AG04449 (cell line): ENCODE measurements at places on chromosomes 13 and 19.

DNA sequence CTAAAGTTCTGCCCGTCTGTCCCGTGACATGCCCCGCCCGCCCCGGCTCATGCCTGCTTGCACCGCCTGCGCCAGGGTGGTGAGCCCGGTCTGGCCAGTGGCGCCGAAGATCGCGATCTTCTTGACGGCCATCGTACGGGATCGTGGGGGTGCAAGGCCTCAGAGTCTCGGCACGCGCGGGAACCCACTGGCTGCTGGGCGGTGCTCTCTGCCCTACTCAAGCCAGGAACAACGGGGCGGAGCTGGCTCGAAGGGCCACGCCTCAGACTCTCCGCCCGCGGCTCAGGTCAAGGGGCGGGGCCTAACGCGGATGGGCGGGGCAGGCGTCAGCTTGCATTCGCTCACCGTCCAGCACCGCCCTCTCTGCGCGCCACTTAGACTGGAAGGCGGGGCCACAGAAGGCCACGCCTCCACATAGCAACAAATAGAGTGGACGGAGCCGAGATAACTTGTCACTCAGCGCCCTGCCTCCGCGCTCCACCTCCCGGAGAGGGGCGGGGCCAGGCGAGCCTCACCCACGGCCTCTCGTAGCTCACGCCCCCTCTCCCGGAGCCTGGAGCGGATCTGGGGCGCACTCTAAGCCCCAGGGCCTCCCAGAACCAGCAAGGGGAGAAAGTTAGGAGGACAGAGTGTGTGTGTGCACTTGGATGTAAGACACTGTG lies at the start of gene BLVRB:
Gene BLVRB, minus strand, starts transcription at position 189 of the 662 bp plus-strand sequence. Its CDS starts 57 bp downstream, at position 132.
- peak; percentile 93 for DNase-seq

GRCh38 chr13:34129436-34129835 lies 311.5 kb downstream of the RFC3 start:
- DNase-seq: no peak

DNA sequence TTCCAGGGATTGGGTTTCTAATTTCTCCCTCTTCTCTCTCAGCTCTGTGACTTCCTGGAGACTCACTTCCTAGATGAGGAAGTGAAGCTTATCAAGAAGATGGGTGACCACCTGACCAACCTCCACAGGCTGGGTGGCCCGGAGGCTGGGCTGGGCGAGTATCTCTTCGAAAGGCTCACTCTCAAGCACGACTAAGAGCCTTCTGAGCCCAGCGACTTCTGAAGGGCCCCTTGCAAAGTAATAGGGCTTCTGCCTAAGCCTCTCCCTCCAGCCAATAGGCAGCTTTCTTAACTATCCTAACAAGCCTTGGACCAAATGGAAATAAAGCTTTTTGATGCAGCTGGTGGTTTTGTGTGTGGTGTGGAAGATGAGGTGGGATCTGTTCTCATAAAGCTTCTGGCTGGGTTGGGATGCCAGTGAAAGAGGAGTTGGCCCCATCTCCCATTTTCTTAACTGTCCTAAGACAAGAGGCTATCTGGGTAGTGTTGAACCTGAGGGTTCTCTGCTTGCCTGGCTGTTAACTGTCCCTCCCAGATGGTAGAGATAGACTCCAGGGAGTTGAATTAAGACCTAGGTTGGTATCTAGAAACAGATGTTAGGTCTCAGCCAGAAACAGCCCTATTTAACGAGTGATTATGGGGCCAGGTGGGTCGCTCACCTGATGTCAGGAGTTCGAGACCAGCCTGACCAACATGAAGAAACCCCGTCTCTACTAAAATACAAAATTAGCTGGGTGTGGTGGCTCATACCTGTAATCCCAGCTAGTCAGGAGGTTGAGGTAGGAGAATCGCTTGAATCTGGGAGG lies 1.6 kb downstream of the FTL start:
- DNase-seq: no peak

- no peak for DNase-seq
Observed at GRCh38 chr13:113970810-113971470, 2.9 kb downstream of the C13orf46 start.

- DNase-seq: no peak
Observed at GRCh38 chr19:28042516-28042915, 1170.4 kb downstream of the UQCRFS1 start.

GRCh38 chr19:5128251-5128935 lies 159.5 kb downstream of the KDM4B start:
- no peak for DNase-seq

GRCh38 chr19:8639821-8640401 lies 9.5 kb downstream of the NFILZ start:
- DNase-seq: no peak

DNA sequence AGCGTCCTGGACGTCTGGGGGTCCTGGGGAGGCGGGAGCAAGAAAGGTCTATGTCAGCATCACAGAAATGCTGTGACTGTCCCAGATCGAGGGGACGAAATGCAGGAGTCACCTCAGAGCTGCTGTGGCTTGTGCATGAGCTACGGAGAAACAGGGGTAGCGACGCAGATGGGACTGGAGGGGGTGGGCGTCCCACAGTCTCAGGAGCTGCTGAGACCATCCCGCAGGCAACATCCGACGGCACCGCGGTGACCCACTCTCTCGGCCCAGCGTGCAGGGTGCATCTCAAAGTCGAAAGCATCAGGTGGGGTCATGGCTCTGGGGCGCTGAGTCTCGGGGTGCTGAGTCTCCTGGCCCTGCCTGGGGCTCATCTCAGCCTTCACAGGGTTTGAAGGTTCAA lies 37.4 kb upstream of the C13orf46 start:
- DNase-seq: no peak

DNA sequence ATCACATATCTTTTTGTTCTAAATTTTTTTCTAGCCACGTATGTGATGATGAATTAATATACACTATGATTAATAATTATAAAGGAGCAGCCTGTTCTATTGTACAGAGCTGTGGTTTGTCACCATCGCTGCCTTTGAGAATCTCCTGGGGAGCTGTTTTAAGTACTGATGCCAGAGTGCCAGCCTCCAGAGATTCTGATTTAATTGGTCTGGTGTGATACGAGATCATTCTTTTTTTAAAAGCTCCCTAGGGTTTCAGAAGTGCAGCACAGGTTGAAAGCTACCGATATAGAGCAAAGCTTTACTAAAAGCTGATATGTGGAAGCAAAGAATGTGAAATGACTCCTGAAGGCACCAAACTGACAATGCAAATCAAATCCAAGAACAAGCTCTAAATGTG lies 314.7 kb downstream of the ITGBL1 start:
- no peak for DNase-seq

DNA sequence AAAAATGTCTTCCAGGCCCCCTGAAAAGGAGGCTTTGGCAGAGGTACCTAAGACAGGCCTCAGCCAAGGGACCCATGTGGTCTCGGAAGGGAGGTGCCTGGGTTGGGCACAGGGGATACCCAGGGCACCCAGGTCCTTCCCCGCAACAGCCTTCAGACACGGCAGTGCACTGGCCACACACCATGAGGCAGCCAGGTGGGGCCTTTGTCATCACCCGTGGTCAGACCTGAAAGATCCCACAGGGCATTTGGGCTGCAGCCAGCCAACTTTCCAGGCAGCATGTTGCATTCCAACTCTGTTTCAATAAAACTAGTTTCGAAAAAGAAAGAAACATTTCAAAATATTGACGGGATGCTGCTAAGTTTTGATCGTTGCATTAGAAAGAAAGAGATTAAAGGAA lies 4.7 kb upstream of the TUBGCP3 start:
- DNase-seq: no peak

GRCh38 chr13:61162636-61163035 lies 253.0 kb downstream of the PCDH20 start:
- no peak for DNase-seq

DNA sequence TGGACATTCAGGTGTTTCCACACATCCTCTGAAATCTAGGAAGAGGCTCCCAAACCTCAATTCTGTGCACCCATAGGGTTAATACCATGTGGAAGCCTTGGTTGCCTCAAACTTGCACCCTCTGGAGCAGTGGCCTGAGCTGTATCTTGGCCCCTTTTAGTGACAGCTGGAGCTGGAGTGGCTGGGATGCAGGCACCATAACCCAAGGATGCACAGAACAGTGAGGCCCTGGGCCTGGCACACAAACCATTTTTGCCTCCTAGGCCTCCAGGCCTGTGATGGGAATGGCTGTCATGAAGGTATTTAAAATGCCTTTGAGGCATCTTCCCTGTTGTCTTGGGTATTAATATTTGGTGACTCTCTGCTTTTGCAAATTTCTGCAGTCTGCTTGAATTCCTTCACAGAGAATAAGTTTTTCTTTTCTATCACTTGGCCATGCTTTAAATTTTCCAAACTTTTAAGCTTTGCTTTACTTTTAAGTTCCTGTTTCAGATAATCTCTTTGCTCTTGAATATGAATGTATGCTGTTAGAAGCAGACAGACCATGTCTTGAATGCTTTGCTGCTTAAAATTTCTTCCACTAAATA lies 1594.5 kb upstream of the PCDH20 start:
- no peak for DNase-seq

GRCh38 chr13:43567608-43568007 lies 219.2 kb downstream of the ENOX1 start:
- DNase-seq: peak; percentile 41

GRCh38 chr13:26344980-26345379 lies 91.1 kb downstream of the CDK8 start:
- DNase-seq: no peak

DNA sequence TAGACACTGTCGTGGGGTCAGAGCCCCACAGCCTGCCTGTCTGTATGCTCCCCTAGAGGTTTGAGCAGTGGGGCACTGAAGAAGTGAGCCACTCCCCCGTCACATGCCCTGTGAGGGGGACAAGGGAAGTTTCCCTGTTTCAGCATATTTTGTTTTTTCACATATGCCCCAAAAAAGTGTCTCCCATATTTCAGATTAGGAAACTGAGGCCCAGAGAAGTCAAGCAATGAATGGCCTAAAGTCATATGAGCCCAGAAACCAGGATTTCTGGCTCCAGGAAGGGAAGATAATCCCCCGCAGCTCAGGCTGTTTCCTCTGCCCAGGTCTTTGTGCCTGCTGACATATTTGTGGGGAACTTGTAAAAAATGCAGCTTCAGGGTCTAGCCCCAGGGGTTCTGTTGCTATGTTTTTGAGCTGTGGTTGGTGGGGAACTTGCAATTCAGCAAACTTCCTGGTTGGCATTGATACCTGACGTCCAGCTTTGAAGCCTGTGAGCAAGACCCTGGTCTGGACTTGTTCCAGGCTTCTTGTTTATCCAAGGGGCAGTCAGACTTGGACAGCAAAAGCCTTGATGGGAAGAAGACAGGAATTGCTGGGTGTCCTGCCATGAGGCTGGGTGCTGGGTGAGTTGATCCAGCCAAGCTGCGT lies 9.5 kb downstream of the RASL11A start:
- no peak for DNase-seq

- no peak for DNase-seq
Observed at GRCh38 chr13:30446126-30446500, 19.6 kb downstream of the HMGB1 start.

DNA sequence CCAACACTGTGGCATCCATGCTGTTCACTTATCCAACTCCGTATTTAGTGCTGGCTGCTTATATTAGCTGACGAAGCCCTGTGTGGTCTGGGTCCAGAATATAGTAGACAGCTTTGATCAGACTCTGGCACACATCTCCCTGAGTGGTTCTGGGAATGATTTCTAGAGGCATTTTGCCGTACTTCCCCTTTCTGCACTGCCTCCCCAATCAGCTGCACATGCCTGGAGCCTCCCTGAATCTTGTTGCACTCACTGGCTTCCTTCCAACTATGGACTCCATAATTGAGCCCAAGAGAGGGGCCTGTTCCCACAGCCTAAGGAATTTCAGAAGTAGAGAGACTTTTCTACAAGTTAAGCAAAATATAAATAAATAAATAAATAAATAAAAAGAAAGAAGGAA lies 30.4 kb upstream of the PCDH8 start:
- no peak for DNase-seq

DNA sequence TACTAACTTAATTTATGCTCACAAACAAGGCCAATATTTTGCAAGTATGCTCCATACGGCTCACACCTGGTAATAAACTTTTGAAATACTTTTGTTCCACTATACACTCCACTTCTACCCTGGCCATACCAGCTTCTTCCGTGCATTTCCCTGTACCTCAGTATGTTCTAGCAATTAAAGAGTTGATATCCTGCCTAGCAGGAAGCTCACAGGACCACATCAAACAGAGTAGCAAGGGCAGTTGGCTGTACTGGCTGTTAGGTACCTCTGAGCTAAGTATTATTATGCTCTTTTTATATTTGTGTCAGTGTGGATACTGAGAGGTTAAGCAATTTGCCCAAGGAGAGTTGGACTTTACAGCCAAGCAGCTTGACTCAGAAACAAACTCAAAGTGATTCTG lies 257.7 kb downstream of the SLITRK6 start:
- no peak for DNase-seq

DNA sequence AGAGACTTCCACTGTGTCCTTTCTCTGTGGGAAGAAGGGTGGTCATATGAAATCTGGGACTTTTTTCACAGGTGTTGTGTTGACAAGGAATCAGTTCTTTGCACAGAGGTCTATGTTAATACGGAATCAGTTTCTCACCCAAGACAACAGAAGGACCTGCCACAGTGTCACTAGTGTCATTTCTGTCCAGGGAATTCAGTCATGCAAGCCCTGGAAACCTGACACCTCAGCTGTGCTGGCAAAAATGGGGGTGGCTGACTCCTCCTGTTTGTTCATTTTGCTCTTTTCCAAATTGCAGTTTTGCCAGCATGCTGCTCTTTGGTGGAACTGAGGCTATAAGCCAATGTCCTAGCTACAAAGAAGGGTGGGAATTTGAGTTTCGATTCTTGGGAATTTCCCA lies 49.8 kb upstream of the ESD start:
- no peak for DNase-seq

DNA sequence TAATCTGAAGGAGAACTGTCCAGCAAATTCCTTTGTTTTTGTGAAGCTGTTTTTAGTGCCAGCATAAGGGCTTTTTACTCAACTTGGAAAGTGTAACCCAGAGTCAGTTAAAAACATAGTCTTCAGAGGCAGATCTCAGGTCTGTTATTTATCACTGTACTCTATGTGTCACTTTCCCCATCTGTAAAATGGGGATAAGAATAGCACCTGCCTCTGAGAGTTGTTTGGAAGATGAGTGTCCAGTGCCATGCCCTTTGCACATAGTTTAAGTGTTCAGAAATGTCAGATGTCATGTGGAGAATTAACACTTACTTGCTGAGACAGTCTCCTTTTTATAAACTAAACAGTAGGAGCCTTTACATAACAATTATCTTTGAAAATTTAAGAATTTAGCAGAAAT lies 27.9 kb downstream of the USPL1 start:
- DNase-seq: no peak

DNA sequence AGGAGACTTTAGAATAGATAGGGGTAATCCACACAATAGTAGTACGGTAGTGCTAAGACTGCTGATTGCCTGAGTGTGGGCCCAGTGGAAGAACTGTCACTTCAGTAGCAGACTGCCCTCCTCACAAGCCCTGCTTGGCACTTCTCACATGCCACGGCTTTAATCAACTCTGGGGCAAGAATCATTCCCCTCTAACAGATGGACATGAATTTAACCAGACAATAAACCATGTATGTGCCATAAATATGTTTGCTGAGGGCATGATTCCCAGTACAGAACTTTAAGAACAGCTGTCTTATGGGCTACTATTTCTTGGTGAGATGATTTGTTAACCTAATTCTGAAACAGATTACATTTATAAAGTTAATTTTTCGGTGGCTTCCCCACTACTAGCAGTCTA lies 22.0 kb downstream of the DPY19L3 start:
- no peak for DNase-seq
